HT-29 (cell line): ENCODE measurements at places on chromosomes 7 and 10.

GRCh38 chr7:149307775-149308501 is 45.9 kb downstream of the ZNF783 start:
- no peak for DNase-seq

- DNase-seq, result no peak
These were observed 853.2 kb downstream of the GRID1 start for GRCh38 chr10:85513436-85513835.

DNA sequence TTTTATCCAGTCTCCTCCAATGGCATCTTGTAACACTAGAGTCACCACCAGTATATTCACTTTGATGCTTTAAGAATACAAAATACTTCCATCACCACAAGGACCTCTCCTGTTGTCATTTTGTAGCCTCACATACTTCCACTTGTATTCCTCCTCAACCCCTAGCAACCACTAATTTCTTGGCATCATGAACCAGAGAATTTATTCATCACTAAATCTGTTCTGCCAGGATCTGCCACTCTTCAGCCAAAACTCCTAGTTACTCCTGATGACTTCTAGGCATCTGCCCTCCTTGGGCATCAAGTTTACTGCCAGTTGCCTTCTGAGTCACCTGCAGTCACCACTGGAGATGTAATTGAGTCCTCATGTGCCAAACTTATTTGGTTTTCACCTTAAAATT is 906.8 kb downstream of the CNTNAP2 start:
- DNase-seq, result no peak

- DNase-seq, result no peak
These were observed 26.3 kb upstream of the NPVF start for GRCh38 chr7:25254604-25255003.

DNA sequence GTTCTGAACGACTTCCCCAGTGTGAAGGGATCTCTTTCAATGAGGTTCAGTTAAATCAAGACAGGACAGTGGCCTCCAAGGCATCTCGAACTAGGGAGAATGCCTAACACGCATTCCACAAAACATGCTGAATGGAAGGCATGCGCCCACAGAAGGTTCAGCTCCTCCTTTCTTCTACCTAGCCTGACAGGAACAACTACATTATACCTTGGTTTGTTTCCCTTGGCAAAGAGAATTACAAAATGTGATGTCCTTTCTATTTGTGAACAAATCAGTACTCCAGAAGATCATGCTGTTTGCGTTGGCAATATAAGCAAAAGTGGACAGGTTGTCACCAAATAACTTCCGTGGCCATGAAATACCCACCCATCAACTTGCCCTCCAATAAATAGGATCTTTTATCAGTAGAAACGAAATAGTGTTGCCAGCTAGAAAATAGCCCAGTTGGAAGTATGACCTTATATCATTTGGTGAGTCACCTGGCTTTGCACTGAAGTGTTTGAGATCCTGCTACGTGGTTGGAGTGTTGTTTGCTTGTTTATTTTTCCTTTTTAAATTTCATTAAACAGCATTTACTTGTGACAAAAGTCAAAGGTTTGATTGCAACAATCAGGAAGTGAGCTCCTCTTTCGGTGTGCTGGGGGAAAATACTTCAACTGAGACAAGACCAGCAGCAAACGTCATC is 117.0 kb upstream of the FAM204A start:
- no peak for DNase-seq

DNA sequence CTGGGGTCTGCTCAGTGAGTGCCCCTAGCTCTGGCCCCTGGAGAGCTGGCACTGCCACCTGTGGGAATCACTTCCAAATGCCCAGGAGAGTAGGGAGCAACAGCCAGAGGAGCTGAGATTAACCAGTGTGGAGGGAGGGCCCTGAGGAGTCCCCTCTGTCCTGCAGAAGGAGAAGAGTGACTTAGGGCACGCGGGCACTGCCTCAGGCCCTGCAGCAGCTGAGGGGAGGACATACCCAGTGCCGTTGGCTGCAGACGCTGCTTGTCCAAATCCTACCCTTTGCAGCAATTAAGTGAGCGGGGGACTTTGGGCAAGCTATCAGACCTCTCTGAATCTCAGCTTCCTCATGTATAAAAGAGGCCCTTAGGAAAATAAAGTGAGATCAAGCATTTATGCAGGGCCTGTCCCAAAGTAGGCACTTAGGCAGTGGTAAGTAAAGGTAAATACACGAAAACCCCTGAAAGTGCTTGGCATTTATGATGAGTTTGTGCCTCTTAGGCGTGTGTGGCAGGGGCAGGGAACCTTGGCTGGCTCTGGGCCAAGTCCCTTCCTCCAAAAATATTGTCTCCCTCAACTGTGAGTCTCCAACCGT is 16.9 kb downstream of the PRF1 start:
- no peak for DNase-seq

GRCh38 chr7:65896279-65896870 is 23.5 kb downstream of the VKORC1L1 start:
- no peak for DNase-seq
